Lung microvascular endothelial cell (primary cell): ENCODE measurements at places on chromosomes 2 and 18. TPM values are rescaled to one million over a fixed set of nuclear protein-coding genes. Genes with fewer than 3 reads are reported as not detected.
A peak's percentile ranks its signal among the peaks of the same experiment; 100 is the strongest.

GRCh38 chr2:115738111-115738510 is 1295.7 kb downstream of the DPP10 start:
- DNase-seq: no peak

- DNase-seq: no peak
These were observed 234.1 kb downstream of the XIRP2 start for GRCh38 chr2:167122389-167122788.

DNA sequence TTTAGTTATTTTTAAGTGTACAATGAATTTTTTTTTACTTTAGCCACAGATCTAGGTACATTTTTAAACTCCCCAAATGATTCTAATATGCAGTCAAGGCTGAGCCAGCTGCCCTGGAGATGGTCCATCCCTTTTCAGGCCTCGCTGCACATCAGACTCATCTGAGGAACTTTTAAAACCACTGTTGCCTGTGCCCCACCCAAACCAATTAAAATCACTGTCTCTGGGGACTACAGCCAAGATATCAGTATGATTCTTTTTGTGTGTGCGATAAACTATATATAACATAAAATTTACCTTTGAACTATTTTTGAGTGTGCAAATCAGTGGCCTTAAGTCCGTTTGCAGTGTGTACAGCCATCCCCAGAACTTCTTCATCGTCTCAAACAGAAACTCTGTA is 9.1 kb upstream of the MALT1 start:
- DNase-seq: no peak

DNA sequence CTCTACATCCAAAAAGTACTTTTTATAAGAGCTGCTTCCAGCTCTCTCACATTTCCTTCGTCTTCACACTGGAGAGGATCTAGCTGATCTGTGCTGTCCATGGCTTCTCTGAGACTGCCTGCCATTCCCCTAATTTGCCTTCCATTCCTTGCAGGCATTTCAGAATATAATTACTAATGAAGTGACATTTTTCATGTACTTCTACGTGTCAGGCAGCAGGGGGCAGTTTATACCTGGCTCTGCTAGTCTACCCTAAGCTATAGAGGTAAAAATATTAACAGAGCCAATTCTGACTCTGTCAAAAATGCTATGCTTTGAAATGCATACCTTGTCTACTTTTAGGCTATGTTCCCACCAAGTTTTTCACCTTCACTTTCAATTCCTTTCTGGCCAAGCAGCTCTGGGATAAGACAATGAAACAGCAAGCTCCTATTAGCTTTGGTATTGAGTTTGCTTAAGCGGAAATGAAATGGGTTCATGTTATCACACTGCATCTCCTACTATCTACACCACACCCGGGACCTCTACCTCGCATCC is 81.9 kb downstream of the MEP1B start:
- DNase-seq: peak; percentile 58

- no peak for DNase-seq
These were observed 399.2 kb downstream of the CPS1 start for GRCh38 chr2:210955591-210955990.

DNA sequence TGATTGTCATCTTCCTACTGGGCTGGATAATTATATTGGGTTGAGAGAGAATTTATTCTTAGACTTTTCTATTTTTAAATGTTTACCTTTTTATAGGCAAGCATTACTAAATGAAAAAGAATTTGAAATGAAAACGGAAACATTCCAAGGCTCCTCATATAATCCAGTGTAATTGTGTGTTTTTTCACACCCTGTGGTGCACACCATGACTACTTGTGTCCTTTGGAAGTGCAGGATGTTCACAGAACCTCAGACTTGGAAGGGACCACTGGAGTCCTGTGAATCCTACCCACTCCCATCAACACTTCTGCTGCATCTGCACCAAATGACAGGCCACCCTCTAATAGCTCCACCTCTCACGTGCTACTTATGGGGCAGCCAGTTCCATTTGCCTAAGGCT is 48.0 kb downstream of the NAT8 start:
- DNase-seq: no peak

GRCh38 chr2:206798000-206798399 is 32.6 kb downstream of the FASTKD2 start:
- DNase-seq: peak; percentile 74

- no peak for DNase-seq
These were observed 1.4 kb upstream of the SH3BP4 start for GRCh38 chr2:234950435-234950729.

- peak; percentile 65 for DNase-seq
These were observed 50.7 kb upstream of the PAIP2B start for GRCh38 chr2:71277536-71278103.

DNA sequence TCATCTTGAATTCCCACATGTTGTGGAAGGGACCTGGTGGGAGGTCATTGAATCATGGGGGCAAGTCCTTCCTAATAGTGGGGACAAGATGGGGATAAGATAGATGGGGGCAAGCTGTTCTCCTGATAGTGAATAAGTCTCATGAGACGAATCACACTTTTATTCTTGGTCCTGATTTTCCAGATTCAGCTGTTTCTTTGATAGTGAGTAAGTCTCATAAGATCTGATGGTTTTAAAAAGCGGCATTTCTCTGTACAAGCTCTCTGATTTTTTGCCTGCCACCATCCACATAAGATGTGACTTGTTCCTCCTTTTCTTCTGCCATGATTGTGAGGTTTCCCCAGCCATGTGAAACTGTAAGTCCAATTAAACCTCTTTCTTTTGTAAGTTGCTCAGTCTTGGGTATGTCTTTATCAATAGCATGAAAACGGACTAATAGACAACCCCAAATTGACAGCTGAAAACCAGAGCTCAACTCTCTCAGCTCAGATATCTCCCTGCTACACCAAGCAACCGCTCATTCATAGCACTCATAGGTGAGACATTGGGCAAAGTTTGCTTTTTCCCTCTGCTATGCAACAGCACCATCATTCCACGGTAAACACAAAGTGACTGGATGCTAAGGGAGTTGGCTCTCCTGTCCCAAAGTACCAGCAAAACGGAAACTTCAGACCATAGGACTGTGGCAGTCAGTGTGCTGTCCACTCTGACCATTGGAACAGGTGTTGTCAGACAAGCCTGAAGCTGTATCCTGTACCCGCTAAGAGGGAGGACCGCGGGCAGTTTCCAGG is 44.9 kb upstream of the TBC1D8 start:
- DNase-seq: no peak

The CSRNP3 gene
- total RNA-seq: 0.44 and 0.99 TPM in 2 replicates

The G6PC2 gene
- total RNA-seq: not detected in 2 replicates
